H7 (cell line): ENCODE measurements at places on chromosomes 3 and 15.

DNA sequence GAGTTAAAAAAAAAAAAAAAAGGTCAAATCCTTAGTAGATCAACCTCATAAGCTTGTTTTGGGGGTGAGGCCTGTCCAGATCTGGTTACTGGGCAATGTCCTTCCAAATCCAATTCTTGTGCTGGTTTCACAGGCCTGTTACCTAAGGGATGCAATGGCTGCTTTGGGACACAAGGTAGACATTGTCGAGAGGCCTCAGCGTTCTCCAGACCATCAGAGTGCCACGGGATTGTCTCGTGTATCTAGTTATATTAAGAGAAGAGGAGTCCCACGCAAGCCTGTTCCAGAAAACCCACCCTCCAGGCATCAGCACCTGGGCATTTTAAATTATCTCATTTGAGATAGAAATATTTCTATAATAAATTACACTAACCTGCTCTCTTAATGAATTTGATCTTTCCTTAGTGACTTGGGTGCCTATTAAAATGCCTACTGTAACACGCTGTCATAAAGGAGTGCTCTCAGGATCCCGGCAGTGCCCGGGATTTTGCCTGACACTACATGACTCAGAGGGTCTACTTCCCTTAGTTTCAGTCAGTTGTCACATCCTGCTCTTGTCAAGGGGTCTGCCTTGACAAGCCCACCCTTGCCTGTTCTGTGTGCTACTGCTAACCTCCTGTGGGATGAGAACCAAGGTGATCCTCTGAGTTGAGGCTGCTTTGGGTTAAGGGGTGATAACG lies 116.0 kb downstream of the LIPC start:
- DNase-seq = no peak

DNA sequence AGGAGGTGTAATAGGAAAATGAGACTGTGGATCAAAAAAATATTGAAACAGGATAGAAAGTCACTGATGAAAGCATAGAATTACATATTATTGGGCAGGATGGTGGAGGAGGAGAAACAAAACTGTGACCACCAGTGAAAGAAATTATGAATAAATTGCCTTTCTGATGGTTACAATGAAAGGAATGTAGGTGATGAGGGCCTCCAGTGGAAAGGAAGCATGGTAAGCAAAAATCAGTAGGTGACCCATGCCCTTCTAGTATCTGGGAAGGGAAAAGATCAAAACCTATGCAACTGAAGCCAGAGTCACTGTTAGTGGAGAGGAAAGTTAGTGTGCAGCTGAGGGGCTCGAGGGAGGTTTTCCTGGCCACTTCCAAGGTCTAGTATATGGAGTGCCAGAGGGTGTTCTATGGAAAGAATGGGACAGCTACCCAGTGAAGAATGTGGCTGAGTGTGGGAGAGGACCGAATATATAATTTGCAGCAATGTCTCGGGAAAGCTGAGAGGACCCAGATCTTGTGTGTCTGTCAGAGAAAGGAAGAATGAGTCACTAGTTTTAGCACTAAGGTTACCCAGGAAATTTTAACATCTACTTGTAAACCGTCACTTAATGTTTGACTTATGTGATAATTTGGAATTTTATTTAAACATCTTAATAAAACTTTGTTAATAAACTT lies 146.2 kb downstream of the NFKBIZ start:
- no peak for DNase-seq

GRCh38 chr3:65669163-65669875 lies 369.4 kb downstream of the MAGI1 start:
- DNase-seq = no peak

- DNase-seq = no peak
Observed at GRCh38 chr3:142633073-142633472, 36.9 kb downstream of the PLS1 start.

DNA sequence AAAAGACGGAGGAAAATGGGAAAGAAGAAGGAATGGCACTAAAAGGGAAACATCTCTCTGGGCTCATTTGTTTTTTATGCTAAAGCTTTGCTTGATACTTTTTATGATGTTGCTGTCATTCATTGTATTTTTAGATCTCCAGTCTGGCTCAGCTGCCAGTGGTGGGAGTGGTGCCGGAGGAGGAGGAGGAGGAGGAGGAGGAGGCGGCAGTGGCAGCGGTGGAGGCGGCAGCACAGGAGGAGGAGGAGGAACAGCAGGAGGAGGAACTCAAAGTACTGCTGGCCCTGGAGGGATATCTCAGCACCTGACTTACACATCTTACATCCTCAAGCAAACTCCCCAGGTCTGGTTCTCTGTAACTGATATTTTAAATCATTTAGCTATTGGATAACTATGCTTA lies 49.6 kb downstream of the MAP6D1 start:
- DNase-seq = no peak

DNA sequence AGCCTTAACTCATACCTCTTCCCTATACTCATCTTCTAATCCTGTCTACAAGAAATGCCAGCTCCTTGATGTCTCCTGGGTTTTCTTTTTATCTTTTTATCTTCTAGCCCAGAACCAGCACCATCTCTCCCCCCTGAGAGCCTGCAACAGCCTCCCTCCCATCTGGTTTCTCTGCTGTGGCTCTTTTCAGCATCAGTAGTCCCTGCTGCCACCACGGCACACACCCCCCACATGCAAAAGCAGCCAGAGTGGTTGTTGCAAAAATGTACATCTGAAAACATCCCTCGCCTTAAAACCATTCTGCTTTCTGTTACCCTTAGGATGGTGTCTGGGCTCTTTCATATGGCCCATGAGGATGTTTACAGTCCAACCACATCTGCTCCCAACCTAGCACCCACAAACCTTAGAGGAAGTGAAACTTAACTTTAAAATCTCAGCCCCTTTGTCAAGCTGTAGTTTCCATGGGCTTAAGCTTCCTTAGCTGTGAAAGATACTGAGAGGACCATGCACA lies 775 bp downstream of the TTC21A start:
- DNase-seq = no peak

- DNase-seq = no peak
Observed at GRCh38 chr3:141294301-141294700, 62.7 kb downstream of the PXYLP1 start.

DNA sequence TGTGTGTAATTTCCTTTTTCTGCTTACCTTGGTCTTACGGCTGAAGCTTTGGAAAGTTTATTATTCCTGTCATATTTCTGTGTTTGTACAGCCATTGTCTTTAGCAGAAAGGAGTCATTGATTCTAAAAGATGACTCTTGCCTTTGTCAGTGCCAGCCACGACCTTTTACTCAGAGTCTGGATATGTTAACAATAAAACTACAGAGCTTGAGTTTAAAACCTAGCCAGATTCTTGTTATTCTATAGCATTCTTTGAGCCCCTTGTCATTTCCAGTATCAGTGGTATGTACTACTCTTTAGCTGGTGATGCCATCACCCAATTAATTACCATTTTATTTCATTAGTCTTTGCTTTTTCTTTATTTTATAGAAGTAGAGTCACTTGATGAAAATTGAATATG lies 142.4 kb downstream of the TCF12 start:
- DNase-seq = no peak

- no peak for DNase-seq
Observed at GRCh38 chr15:62706317-62706716, 336.2 kb upstream of the TPM1 start.

DNA sequence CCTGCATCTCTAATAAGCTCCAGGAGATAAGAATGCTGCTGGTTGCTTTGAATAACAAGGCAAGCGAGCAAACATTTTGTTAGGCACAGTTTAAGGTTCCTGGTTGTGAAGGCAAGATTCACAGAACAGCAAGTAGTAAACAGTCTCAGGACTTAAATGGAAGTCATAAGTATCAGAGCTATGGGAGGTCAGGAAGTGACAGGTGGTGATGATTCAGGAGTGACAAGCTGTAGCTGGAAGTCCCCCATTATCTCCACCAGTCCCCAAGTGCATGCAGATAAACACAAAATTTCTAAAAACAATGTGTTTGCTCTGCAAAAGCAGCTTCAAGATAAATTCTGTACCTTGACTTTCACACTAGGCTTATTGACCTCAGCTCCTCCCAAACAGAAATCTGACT lies 3.3 kb downstream of the FETUB start:
- no peak for DNase-seq

- no peak for DNase-seq
Observed at GRCh38 chr3:170240671-170241070, 18.4 kb downstream of the PRKCI start.

GRCh38 chr3:60743631-60744164 lies 507.6 kb downstream of the FHIT start:
- peak; percentile 16 for DNase-seq

DNA sequence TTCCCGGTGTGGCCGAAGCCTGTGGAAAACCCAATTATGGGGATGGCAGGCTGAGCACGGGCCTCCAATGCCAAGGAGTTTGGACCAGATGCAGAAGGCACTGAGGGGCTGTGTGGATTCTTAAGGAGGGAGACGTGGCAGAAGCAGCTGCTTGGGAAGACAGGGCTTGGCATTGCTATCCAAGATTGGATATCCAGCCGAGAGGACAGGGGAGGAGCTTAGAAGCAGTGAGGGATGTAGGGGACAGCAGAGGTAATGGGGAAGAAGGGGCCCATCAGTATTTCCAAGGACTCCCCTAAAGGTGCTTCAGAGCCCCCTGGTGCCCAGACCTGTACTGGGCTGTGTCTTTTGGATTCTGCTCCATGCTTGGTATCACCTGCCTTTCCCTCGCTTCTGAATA lies 112.8 kb upstream of the TLE3 start:
- no peak for DNase-seq

GRCh38 chr3:107813026-107813425 lies 277.8 kb downstream of the CD47 start:
- no peak for DNase-seq

DNA sequence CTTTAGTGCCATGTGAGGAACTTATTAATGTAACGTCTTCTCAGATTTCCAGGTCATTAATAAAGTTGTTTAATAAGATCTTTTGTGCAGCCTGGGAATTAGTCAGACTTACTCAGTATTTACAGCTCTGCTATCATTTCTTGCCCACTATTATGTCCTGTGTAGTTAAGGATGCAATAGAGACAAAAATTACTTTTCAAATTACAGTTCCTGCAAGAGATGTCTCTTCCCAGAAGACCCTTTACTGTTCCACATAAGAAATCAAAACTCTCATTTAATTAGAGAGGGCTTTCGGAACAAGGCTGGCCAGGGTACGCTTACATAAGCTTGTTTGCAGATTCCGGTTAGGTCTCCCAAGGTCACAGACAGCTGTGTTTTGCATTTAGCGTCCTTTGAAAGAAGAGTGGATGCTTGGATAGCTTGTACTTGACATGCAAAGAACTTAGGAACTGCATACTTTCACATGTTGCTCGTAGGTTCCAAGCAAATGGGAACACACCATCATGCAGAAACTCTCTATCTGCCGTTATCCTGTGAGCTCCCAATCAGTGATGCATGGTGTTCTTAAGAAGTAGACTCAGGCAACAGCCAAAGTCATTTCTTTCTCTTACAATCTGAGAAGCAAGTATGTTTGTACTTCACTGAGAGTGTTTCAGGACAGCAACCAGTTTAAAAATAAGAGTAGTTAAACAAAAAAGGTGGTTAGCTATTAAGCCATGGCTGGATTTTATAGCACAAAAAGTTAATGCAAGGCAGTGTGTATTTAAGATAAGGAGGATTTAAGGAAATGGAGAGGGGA lies 37.4 kb downstream of the FILIP1L start:
- no peak for DNase-seq

DNA sequence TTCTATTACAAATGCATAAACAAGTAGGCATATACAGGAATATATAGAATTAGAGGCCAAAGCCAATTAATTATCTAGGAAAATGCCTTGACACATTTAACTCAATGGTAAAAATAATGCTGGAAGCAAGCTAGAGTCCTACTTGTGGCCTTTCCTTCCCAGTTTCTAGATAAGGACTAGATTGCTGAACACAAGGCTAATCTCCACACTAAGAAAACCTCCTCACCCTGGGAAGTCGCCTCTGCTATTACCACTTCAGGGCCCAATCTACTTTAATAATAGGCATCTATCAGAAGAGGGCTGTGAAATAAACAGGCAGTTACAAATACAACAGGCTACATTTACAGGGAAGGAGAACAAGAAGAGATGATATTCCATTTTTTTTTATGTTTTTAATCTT lies 80.5 kb upstream of the PRICKLE2 start:
- no peak for DNase-seq

GRCh38 chr15:101012326-101013200 lies 93.4 kb downstream of the LRRK1 start:
- no peak for DNase-seq

GRCh38 chr3:62035402-62036057 lies 337.8 kb downstream of the FEZF2 start:
- DNase-seq = no peak

DNA sequence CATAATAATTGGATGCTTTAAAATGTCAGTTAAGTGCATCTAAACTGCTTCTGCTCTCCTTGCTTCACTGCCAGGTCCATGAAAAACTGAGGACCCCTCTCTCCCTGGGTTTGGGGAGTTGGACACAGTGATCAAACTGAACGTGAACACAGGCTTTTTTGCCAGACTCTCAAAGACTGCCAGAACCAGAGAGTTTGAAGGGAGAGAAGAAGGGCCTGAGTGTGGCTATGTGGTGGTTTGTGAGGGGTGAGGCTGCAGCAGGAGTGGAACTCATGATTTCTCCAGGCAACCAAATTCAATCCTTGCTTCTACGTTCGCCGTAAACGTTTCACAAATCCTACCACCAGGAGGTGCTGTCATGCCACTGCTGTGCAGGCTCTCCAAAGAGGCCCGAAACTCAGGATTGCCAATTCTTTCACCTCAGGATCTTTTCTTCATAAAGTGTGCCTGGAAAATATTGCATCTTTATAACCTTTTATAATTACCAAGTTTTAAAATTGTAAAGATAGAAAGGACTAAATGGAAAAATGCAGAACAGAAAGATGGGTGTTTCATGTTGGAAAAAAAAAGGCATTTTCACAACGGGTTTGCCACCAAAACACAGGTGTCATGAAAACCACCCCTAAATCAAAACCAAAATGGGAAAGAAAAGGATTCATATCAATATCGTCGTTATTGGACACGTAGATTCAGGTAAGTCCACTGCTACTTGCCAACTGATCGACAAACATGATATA lies 19.7 kb downstream of the TM4SF4 start:
- peak; percentile 44 for DNase-seq

GRCh38 chr3:184289426-184289938 lies 9.6 kb upstream of the PSMD2 start:
- peak; percentile 92 for DNase-seq

GRCh38 chr3:104564045-104564643 lies 802.6 kb upstream of the ALCAM start:
- peak; percentile 2 for DNase-seq

DNA sequence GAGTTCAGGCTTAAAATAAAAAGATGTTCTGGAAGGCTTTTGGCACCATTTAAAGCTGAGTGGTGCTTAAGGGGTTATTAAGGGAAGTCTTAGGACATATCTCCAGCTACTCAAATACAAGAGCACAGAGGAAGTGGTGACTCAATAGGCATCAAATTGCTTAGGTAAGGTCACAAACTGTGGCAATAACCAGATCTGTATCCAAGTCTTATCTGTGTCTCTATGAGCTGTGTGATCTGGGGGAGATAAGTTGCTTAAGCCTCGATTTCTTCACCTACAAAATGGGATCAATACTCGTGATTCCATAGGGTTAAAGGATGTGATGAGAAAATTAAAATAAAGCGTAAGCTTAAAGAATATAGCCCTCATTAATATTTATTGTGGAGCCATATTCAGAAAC lies 7.6 kb downstream of the HDC start:
- DNase-seq = no peak
